ENCODE measurements at places on chromosomes 13 and 19. TPM values are rescaled to one million over a fixed set of nuclear protein-coding genes. Genes with fewer than 3 reads are reported as not detected.

The LSR gene
- 3.5 TPM for total RNA-seq

The TMEM190 gene
- total RNA-seq, result not detected

The CBARP gene
- total RNA-seq, result 26.2 TPM

The TEKTIP1 gene
- 2.0 TPM for total RNA-seq

The CRB3 gene
- total RNA-seq, result not detected

The LILRB3 gene
- not detected for total RNA-seq

The SPACA4 gene
- not detected for total RNA-seq

The IGSF23 gene
- total RNA-seq, result not detected

The NLRP5 gene
- not detected for total RNA-seq

DNA sequence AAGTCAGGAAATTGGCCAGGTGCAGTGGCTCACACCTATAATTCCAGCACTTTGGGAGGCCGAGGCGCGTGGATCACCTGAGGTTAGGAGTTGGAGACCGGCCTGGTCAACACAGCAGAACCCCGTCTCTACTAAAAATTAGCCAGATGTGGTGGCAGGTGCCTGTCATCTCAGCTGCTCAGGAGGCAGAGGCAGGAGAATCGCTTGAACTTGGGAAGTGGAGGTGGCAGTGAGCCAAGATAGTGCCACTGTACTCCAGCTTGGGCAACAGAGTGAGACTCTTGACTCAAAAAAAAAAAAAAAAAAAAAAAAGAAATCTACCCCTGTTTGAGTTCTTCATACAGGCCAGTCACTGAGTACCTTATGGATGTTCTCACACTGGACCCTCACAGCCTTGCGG is 42.0 kb downstream of the SLC15A1 start:
- peaks cover 2% of the 10 kb centered on the region for H3K27me3 ChIP-seq
- no peak overlapping the region for H3K27ac ChIP-seq
- DNase-seq, result no peak

DNA sequence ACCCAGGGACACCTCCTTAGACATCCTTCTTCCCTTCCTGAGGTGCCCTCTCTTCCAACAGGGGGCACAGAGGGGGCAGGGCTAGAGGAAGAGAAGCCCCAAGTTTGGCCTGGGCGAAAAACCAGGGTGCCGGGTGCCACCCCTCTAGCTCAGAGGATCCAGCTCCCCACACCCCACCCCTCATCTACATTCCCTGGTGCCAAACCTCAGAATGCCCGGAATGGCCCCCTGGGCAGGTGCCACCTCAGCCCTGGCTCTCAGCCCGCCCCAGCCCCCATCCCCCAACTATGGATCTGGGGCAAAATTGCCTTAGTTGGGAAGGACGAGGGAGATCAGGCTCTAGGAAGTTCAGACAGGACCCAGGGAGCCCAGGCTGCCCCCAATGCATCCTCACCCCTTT is 2.0 kb downstream of the CNN1 start:
- no peaks in the 10 kb centered on the region for H3K36me3 ChIP-seq
- peaks cover 14% of the 10 kb centered on the region for H3K27me3 ChIP-seq
- DNase-seq, result no peak
- peaks cover 18% of the 10 kb centered on the region for H3K4me1 ChIP-seq
- H3K4me3 ChIP-seq, result no peak overlapping the region

- H3K4me3 ChIP-seq, result no peak overlapping the region
- H3K36me3 ChIP-seq, result no peaks in the 10 kb centered on the region
- DNase-seq, result no peak
- peaks cover 61% of the 10 kb centered on the region for H3K27me3 ChIP-seq
- H3K4me1 ChIP-seq, result peaks cover 4% of the 10 kb centered on the region
- no peak overlapping the region for H3K27ac ChIP-seq
These were observed 130.9 kb downstream of the SHISA2 start for GRCh38 chr13:25920931-25921330.

DNA sequence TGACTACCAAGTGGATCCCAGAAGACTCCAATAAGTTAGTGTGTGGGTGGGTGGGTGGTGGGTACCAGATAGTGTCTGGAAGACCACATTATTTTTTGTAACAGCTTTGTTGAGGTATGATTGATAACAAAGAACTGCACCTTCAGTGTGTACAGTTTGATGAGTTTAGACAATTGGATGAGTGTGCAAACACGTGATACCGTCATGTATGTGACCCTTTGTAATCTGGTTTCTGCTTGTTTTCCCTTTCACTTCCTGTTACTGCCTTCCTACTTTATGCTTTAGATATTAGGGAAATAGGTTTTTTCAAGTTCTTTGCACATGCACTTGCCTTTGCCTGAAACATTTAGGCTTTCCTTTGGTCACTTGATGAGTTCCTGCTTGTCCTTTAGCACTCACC is 8.5 kb downstream of the RPL21 start:
- peaks cover 20% of the 10 kb centered on the region for H3K4me1 ChIP-seq
- peak overlapping the region; percentile 4 for H3K4me3 ChIP-seq
- DNase-seq, result no peak
- H3K27ac ChIP-seq, result no peak overlapping the region

DNA sequence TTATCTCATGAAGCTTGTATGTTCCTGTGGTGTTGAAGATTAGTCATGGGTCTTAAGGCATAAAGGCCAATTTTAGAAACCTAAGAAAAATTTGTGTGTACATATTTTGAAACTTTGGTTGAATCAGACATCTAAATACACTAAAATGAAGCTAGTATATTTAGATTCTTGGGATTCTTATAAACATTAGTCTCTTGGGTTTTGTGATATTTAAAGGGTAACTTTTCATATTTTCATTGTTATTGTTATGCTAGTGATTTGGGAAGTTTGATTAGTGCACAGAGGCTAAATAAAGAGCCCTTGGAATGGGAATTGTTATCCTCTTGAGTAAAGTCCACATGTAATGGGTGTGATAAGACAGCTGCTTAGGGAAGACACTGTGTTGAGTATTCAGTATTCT is 24.5 kb downstream of the UBA2 start:
- H3K27me3 ChIP-seq, result no peaks in the 10 kb centered on the region
- DNase-seq, result no peak
- H3K4me3 ChIP-seq, result no peak overlapping the region

- no peak overlapping the region for H3K27ac ChIP-seq
- no peaks in the 10 kb centered on the region for H3K4me1 ChIP-seq
- H3K27me3 ChIP-seq, result no peaks in the 10 kb centered on the region
- H3K36me3 ChIP-seq, result no peaks in the 10 kb centered on the region
- no peak overlapping the region for H3K4me3 ChIP-seq
These were observed 182.5 kb upstream of the OBI1 start for GRCh38 chr13:78841358-78841963.

GRCh38 chr13:42174344-42175162 is 97.4 kb upstream of the AKAP11 start:
- H3K4me1 ChIP-seq, result no peaks in the 10 kb centered on the region
- H3K36me3 ChIP-seq, result peaks cover 8% of the 10 kb centered on the region
- DNase-seq, result no peak
- no peak overlapping the region for H3K4me3 ChIP-seq

- peaks cover 18% of the 10 kb centered on the region for H3K4me1 ChIP-seq
- H3K4me3 ChIP-seq, result no peak overlapping the region
- H3K36me3 ChIP-seq, result no peaks in the 10 kb centered on the region
- DNase-seq, result no peak
These were observed 87.9 kb upstream of the WASF3 start for GRCh38 chr13:26469602-26470001.

GRCh38 chr19:40605216-40605971 is 4.2 kb downstream of the LTBP4 start:
- DNase-seq, result no peak
- H3K27me3 ChIP-seq, result peaks cover 92% of the 10 kb centered on the region
- H3K4me3 ChIP-seq, result peak overlapping the region; percentile 81
- peaks cover 42% of the 10 kb centered on the region for H3K4me1 ChIP-seq
- H3K36me3 ChIP-seq, result peaks cover 4% of the 10 kb centered on the region
- H3K27ac ChIP-seq, result no peak overlapping the region

- H3K27me3 ChIP-seq, result peaks cover 70% of the 10 kb centered on the region
- no peaks in the 10 kb centered on the region for H3K36me3 ChIP-seq
- H3K4me3 ChIP-seq, result no peak overlapping the region
- no peak for DNase-seq
- H3K4me1 ChIP-seq, result peaks cover 12% of the 10 kb centered on the region
These were observed 1.0 kb upstream of the NCCRP1 start for GRCh38 chr19:39195755-39196154.

DNA sequence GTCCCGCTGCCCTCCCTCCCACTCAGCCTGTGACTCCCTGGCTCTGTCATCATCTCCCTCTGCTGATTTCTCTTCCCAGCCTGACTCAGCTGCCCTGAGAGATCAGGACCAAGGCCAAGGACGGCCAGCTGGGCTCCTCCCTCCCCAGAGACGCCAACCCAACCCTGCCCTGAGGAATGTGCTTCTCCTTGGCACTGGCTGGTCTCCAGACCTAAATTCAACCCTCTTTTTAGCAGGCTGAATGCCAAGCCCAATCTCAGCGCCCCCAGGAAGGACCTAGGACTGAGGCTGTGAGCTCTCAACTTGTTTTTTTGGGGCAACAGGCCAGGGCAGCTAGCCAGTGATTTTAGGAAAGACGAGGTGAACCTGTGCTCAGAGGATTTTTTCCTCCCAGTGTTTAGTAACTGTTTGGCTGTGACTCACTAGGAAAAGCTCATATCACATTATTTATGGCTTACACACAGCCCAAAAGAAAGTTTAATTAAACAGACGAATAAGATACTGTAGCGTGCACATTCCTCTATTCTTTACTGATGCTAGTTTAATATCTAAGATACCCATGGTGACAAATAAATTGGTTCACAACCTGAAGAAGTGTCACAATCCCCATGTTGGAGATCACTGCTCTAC is 7.4 kb upstream of the IGFL1 start:
- H3K27me3 ChIP-seq, result peaks cover 78% of the 10 kb centered on the region
- H3K36me3 ChIP-seq, result no peaks in the 10 kb centered on the region
- no peaks in the 10 kb centered on the region for H3K4me1 ChIP-seq
- DNase-seq, result no peak
- H3K27ac ChIP-seq, result no peak overlapping the region

GRCh38 chr13:47696674-47697073 is 304.4 kb downstream of the SUCLA2 start:
- no peaks in the 10 kb centered on the region for H3K4me1 ChIP-seq
- no peak overlapping the region for H3K4me3 ChIP-seq
- DNase-seq, result no peak
- no peaks in the 10 kb centered on the region for H3K27me3 ChIP-seq
- no peak overlapping the region for H3K27ac ChIP-seq

DNA sequence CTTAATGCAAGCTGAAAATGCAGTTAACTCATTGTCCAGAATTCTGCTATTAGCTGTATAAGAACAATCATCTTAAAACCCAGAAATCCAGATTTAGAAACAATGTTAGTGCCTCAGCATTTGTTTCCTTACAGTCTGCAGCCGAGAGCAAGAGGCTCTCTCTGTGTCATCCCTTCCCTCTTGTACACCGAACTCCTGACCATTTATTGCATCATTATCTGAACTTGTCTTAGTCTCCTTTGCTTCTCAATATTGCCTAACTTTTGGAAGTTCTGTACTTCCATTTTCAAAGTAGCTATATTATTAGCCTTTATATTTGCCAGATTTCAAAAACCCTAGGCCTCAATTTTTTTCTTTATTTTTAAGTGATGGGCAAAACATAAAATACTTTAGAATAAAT is 27.1 kb downstream of the RNASEH2B start:
- no peak for DNase-seq
- no peak overlapping the region for H3K4me3 ChIP-seq
- peak overlapping the region; percentile 91 for H3K27ac ChIP-seq
- H3K36me3 ChIP-seq, result peaks cover 40% of the 10 kb centered on the region

DNA sequence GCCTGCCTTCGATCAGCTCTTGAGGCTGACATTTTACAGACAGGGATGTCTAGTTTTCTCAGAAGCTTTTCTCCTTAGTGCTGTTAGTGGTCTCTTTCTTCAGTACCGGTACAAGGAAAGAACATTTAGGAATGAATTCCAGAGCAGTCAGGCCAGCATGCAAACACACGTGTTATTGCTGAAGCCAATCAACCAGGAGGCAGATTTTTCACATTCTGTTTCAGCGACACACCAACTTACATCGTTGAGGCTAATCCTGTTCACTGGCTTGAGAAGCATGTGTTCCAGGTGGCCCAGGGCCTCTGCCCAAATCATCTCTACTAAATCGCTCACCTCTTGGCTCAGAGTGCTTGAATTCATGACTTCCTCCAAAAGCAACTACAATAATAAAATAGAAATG is 19.2 kb downstream of the PARP4 start:
- no peaks in the 10 kb centered on the region for H3K27me3 ChIP-seq
- no peaks in the 10 kb centered on the region for H3K4me1 ChIP-seq
- no peak overlapping the region for H3K27ac ChIP-seq
- no peak for DNase-seq
- no peak overlapping the region for H3K4me3 ChIP-seq

DNA sequence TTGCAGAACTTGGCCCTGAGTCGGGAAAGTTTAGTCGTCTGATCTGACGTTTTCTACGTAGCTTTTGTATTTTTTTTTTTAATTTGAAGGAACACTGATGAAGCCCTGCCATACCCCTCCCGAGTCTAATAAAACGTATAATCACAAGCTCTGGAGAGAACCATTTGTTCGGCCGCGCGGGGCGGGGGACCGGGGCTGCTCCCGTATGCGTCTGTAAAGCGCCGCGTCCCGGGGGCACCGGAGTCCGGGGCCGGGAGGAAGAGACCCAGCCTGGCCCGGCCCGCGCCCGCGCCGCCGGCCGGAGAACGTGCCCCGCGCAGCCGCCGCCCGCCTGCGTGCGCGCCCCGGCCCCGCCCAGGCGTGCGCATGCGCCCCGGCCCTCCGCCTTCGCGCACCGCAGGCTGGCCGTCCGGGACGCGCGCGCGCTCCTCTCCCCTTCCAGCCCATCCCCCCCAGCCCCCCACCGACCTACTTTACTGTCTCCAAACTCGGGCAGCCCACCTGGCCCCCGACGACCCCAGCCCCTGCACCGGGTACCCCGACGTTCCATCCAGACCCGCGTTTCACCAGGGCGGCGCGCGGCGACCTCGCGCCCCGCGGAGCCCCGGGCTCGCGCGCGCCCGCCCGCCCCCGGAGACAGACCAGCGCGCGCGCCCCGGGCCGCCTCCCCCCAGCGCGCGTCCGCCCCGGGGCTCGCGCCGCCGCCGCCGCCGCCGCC is 785 bp upstream of the USF2 start:
- H3K27ac ChIP-seq, result peak overlapping the region; percentile 86
- H3K36me3 ChIP-seq, result peaks cover 5% of the 10 kb centered on the region
- peak overlapping the region; percentile 96 for H3K4me3 ChIP-seq
- peak; percentile 53 for DNase-seq

All from neural crest cell (in vitro differentiated cells).